ELF-1 (cell line): ENCODE measurements at places on chromosomes 1 and 21.

GRCh38 chr1:172019976-172020375 is 178.7 kb downstream of the DNM3 start:
- no peak for DNase-seq

DNA sequence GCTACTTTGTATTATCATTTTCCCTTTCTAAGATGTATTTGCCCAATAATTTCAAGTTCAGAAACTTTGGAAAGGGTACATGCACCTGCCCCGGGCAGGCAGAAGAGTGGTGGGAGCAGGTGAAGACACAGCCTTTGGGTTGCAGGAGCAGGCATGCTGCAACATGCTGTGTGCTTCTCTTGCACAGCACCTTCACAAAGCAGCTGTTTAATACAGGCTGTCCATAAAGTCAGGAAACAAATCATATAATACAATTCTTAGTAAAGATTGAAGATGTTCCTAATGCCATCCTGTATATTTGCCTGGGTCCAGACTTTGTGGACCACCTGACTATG is 182.9 kb downstream of the ZNF281 start:
- no peak for DNase-seq

GRCh38 chr1:99943223-99943794 is 26.5 kb upstream of the SLC35A3 start:
- DNase-seq = peak; percentile 47

DNA sequence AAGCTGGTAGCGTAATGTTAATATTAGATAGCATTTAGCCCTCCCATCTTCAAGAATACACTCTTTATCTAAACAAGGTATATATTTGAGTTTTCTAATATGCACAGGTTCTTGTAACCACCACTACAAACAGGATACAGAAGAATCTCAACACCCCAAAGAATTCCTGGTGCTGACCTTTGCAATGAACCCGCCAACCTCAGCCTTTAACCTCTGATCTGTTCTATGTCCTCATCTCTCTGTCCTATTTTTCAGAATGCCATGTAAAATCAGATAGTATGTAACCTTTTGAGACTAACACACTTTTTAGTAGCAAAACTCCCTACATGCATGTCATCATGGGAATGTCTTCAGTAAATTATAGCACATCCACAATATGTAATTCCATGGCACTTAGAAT is 71.1 kb downstream of the LRRC8C start:
- DNase-seq = peak; percentile 6

DNA sequence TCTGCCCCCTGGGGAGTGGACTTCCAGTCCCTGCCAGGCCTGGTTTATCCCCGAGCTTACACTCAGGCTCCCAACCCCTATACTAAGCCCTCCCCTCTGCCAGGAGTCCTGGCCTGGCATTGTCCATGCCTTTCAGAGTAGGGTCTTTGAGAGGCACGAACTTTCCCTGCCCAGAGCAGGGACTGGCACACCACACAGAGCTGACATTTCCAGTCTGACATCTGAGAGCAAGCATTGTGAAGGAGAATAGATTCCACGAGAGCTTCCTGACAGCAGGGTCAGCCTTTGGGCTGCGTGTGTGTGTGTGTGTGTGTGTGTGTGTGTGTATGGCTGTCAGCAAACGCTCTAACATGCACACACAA is 59.5 kb upstream of the LAPTM5 start:
- DNase-seq = no peak
